Kidney tubule cell (primary cell): ENCODE measurements at places on chromosomes 12 and 14.

- no peak for DNase-seq
Measured at GRCh38 chr12:9351136-9351535, 142.9 kb upstream of the PZP start.

DNA sequence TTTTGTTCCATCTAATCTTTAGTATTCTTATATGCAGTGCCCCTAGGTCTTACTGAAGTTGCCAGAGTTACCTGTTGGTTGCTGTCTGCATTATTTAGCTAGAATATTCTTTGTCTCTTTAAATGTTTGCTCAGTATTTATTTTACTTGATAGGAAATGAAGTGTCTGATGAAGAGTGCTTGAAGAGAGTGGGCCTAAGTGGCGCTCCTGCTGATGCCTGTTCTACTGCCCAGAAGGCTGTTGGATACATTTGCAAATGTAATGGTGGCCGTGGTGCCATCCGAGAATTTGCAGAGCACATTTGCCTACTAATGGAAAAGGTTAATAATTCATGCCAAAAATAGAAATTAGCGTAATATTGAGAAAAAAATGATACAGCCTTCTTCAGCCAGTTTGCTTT lies 18.9 kb downstream of the CMAS start:
- no peak for DNase-seq

DNA sequence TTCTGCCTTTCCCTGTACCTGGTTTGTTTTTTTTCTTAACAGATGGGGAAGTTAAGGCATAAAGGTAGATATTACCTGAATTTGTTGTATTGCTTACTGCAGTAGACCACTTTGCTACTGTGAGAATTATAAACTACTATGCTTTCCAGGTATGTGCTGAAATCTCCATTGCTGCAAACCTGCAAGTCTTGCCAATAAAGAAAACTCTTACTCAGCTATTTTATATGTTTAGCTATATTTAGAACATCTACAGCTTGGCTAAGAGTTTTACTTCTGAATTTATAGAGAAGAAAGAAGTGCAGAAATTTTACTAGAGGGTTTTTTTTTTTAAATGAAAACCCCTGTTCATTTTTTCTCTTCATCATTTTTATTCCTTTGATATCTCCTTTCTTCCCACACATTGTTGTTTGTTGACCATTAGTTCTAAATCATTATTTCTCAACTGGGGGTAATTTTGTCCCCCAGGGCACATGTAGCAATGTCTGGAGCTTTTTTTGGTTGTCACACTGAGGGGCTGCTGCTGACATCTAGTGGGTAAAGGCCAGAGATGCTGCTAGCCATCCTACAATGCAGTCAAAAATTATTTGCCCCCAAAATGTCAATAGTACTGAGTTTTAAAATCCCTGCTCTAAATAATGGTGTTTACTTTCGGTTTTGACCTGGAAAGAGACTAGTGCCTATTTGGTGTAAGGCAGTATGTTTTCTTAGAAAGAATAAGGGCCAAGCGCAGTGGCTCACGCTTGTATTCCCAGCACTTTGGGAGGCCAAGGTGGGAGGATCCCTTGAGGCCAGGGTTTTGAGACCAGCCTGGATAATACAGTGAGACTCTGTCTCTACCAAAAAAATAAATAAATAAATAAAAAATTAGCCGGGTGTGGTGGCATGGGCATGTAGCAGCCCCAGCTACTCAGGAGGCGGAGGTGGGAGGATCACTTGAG lies 48.6 kb downstream of the PCNX1 start:
- peak; percentile 23 for DNase-seq

DNA sequence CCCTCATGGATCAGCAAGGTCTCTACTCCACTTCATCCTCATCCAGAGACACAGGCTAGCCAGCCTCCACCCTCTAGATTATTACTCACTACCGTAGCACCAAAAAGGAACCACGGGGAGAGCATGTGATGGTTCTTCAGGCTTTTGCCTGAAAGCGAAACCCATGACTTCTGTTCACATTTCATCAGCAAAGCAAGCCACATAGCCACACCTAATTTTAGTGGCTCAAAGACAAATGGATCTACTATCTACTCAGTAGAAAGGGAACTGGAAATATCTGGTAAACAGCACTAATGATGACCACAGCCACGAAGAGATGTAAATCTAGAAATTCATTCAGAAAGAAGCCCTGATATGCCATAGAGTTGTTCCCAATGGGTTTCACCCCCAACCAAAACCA lies 51.4 kb downstream of the VCPKMT start:
- peak; percentile 17 for DNase-seq

DNA sequence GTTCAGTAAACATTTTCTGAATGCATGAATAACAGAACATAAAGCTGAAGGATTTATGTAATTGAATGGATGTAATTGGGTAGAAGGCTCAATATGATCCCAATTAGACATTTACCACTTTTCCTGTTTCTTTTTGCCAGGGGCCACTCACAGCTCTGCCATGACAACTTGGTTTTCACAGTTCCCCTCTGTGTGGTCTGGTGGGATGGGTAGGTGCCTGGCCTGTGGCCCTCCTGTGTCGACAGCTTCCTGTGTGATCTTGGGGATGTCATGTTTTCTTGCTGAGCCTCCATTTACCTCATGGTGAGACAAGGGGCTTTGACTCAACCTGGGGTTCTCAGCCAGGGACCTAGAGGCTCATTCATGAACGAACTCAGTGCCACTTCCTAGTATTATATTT lies 12.6 kb upstream of the SERPINA10 start:
- DNase-seq, result no peak

GRCh38 chr12:3747976-3748619 lies 4.8 kb downstream of the CRACR2A start:
- no peak for DNase-seq

- peak; percentile 61 for DNase-seq
Measured at GRCh38 chr12:53980104-53980801, 4.7 kb upstream of the HOXC10 start.

- peak; percentile 4 for DNase-seq
Measured at GRCh38 chr12:110846615-110847566, at the start of gene CCDC63. Gene CCDC63 (plus strand): TSS chr12:110846987. CDS start chr12:110852955, 5,968 bp downstream.
